ENCODE measurements at places on chromosomes 1 and 21. TPM values are rescaled to one million over a fixed set of nuclear protein-coding genes. Genes with fewer than 3 reads are reported as not detected.
A peak's percentile ranks its signal among the peaks of the same experiment; 100 is the strongest.

GRCh38 chr1:206030714-206031113, 7.0 kb upstream of the CTSE start:
- peak; percentile 82 for DNase-seq
- H3K36me3 ChIP-seq: no peaks in the 10 kb centered on the region

GRCh38 chr1:26153966-26154532, 4.8 kb upstream of the FAM110D start:
- H3K36me3 ChIP-seq: no peaks in the 10 kb centered on the region
- H3K27me3 ChIP-seq: peaks cover 40% of the 10 kb centered on the region
- no peak overlapping the region for H3K4me3 ChIP-seq
- H3K4me1 ChIP-seq: no peaks in the 10 kb centered on the region

- H3K4me3 ChIP-seq: no peak overlapping the region
- H3K27ac ChIP-seq: no peak overlapping the region
- DNase-seq: no peak
- peaks cover 37% of the 10 kb centered on the region for H3K36me3 ChIP-seq
- no peaks in the 10 kb centered on the region for H3K4me1 ChIP-seq
- H3K27me3 ChIP-seq: no peaks in the 10 kb centered on the region
Measured at GRCh38 chr1:42779725-42780124, 5.1 kb upstream of the TMEM269 start.

Gene RAB42
- total RNA-seq: 5.0 TPM

Gene AGPAT3
- total RNA-seq: 47.4 TPM

DNA sequence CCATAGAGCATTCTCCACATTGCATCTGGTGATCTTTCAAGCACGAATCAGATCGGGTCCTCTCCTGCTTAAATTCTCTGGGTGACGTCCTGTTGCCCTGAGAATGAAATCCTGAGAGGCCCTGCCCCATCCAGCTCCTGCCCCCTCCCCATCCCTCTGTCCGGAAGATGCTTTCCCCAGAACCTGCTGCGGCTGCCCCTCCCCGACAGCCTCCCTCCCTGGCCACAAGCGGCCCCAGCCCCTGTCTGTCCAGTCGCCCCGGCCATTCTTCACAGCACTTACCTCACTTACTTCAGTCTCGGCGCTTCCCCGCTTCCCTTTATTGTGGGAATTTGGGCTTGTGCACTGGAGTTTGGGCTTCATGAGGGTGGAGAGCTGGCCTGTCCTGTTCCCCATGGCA, 40.3 kb downstream of the TAS1R2 start:
- H3K4me1 ChIP-seq: no peaks in the 10 kb centered on the region
- H3K27me3 ChIP-seq: peaks cover 21% of the 10 kb centered on the region

Gene ALPL
- 8.0 TPM for total RNA-seq

DNA sequence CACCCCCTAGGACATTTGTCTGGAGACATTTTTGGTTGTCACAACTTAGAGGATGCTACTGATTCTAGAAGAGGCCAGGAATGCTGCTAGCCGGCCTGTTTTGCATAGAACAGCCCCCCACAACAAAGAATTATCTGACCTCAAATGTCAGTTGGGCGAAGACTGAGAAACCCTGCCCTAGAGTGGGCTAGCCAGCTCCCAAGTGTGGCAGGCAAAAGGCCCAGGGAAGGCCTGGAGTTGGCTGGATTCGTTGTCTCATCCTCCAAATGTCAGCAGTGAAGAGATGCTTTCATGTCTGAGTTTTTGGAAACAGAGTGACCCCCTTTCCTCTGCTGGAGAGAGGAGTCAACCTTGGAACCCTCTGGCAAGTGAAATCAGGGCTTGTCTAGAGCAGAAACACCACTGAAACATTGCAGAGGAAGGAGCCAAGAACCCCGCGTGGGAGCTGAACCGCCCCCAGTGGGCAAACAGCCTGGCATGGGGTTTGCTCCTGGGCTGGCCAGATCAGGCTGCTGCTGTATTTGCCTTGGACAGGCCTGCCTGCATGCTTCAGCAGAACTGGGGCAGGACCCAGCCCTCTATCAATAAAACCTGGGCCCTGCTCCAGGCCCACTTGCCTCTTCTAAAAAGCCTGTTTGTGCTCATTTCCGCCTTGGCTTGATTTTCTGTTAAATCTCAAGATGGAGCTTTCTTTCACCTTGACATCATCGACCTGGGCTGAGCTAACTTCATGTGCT, 32.9 kb downstream of the RASSF5 start:
- H3K27ac ChIP-seq: no peak overlapping the region
- no peaks in the 10 kb centered on the region for H3K36me3 ChIP-seq
- peaks cover 20% of the 10 kb centered on the region for H3K4me1 ChIP-seq
- no peaks in the 10 kb centered on the region for H3K27me3 ChIP-seq

Gene SPATA17
- 1.5 TPM for total RNA-seq

- peaks cover 15% of the 10 kb centered on the region for H3K36me3 ChIP-seq
- peak within 1 kb of the TSS; percentile 29 for H3K27ac ChIP-seq
- peak within 1 kb of the TSS; percentile 74 for H3K4me3 ChIP-seq
- peak; percentile 95 for DNase-seq
- peaks cover 41% of the 10 kb centered on the region for H3K4me1 ChIP-seq
- H3K27me3 ChIP-seq: no peaks in the 10 kb centered on the region
Measured at GRCh38 chr1:109397581-109398342, at the start of gene SORT1. TSS of gene SORT1 (minus strand) at chr1:109397918. CDS start at chr1:109397892, 26 bp downstream.

DNA sequence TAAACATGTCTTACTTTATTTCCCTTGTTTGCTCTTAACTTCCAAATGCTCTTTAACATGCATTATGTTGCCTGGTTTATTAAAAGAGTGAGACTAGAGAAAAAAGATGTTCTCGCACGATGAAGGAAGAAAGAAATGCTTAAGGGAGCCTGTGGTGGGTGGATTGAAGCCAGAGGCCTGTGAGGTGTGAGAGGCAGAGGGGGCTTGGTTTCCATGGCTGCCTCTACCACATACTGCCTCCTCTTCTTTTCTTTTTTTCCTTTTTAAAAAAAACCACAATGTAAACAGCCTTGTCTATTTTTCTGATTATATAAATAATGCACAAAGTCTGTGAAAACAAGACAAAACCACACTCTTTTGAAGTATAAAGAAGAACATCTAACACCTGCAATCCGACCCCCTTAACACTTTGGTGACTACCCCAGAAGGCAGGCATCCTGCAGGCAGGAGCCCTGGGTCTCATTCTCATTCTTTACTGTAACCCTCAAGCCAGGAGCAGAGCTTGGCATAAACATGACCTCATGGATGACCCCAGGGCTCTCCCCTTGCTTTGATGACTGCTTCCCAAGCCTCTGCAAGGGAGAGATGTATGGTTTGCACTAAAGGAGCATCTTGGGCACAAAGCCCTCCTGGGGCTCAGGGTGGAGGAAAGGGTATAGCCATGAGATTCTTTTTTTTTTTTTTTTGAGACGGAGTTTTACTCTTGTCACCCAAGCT, 10.1 kb upstream of the PARP1 start:
- no peak for DNase-seq
- peaks cover 16% of the 10 kb centered on the region for H3K27me3 ChIP-seq
- H3K4me3 ChIP-seq: no peak overlapping the region
- no peaks in the 10 kb centered on the region for H3K36me3 ChIP-seq

Gene SPRR4
- total RNA-seq: not detected
